ENCODE measurements at places on chromosomes 4 and X. TPM values are rescaled to one million over a fixed set of nuclear protein-coding genes. Genes with fewer than 3 reads are reported as not detected.

DNA sequence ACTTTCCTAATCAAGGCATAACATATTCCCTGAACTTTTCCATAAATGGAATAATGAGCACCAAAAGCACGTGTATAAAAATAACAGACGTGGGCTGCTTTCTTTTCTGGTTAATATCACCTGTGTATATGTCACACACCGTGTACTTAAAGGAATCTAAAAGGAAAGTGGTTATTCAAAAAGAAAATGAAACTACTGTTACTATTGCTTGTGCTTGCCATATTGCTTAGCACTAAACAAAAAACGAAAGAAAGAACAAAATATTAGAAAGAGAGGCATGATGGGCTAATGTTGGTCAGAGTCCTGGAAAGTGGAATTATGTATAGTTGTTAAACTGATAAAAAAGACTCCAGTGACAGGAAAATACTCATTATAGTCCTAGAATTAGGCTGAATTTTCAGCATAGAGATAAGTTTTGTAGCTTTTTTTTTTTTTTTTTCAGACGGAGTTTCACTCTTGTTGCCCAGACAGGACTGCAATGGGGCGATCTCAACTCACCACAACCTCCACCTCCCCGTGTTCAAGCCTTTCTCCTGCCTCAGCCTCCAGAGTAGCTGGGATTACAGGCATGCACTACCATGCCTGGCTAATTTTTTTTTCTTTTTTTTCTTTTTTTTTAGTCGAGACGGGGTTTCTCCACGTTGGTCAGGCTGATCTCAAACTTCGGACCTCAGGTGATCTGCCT lies 123.2 kb downstream of the PABPC4L start:
- DNase-seq: no peak

DNA sequence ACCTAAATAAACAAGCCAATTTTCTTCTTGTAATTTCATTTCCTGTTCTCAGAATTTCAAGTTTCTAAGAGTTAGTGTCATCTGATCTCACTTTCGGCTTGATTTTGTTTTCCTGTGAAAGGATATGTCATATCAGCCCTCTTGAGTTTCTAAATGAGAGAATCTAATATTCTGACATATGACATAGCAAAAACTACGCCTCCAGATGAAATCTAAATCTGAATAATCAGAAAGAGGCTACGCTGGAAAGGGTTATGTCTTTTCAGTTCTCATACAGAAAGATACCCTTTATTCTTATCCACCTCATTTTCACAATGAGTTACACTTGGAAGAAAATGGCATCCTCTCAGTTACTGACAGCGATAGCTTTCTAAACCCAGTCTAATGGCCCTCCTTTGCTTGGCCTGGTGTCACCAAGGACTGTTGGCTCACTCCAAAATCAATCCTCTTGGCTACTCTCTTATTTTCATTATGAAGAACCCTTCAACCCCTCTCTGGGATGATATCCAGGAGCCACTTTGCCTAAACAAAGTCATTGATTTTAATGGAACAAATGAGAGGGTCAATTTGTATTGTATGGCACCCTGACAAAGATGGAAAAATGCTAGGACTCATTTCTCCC lies 65.6 kb downstream of the ASB9 start:
- DNase-seq: no peak

- no peak for DNase-seq
Observed at GRCh38 chr4:168586926-168587325, 90.1 kb downstream of the PALLD start.

DNA sequence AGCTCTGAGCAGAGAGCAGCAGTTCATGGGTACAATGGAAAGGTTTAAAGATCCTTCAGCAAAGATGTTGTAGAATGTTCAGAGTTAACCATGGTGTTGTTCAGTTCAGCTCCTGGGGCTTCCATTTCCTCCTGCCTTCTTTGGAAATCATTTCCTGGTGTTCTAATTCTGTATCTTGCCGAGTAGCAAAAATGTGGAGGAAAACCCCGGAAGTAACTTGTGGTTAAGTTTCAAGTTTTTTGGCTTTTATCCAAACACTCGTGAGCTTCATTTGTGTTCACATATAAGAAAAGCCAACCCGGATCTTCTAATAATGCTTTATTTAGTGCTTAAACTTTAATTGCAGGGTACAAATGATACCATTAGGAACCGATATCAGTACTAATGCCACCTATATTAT lies 33.6 kb upstream of the ARX start:
- no peak for DNase-seq

DNA sequence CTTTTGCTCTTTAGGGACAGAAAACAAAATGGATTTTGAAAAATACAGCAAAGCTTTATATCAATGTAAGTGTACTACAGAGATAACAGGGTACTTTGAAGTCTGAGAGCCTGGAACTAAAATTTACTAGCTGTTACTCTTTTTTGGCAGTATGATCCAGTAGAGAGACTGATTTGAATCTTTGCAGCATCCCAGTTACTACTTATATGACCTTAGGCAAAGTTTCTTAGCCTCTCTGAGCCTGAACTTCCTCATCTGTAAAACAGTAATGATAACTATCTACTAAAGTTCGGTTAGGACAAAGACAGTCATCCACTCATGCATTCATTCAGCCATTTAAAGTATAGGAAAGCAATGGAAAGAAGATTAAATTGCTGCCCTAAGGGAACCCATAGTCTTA lies 10.1 kb downstream of the BRWD3 start:
- DNase-seq: no peak

GRCh38 chr4:94979621-94980020 lies 221.9 kb downstream of the BMPR1B start:
- DNase-seq: no peak

DNA sequence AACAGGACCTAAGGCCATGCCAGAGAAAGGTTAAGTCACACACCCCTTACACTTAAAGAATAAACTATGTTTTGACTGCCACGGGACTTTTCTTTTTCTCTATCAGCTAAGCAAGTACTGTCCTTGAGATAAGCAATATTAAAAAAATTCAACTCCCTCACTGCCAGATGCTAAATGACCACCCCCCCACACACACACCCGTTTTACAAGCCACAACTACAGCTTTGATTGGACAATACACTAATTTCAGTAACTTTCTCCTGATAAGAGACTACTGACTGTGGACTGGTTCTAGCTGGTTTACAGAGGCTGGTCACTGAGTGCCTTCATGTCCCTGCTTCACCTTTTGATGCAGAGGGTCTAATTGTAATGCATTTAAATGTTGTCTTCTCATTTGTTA lies 63.9 kb upstream of the HOPX start:
- no peak for DNase-seq

DNA sequence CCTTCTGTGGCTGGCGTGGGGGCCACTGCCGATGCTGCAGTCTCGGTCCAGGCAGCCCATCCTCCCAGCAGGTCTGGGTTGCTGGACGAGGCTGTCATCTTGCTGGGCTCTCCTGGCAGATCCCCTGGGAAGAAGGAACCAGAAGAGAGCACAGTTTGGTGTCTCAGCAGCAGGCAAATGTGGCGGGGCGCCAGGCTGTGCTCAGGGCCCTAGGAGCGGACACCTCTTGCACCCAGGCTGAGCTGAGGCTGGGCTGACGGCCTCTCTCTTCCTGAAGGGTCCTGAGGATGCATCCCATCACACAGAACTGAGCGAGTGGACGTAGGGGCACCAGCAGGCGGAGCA lies 39.2 kb upstream of the CPLX1 start:
- no peak for DNase-seq

DNA sequence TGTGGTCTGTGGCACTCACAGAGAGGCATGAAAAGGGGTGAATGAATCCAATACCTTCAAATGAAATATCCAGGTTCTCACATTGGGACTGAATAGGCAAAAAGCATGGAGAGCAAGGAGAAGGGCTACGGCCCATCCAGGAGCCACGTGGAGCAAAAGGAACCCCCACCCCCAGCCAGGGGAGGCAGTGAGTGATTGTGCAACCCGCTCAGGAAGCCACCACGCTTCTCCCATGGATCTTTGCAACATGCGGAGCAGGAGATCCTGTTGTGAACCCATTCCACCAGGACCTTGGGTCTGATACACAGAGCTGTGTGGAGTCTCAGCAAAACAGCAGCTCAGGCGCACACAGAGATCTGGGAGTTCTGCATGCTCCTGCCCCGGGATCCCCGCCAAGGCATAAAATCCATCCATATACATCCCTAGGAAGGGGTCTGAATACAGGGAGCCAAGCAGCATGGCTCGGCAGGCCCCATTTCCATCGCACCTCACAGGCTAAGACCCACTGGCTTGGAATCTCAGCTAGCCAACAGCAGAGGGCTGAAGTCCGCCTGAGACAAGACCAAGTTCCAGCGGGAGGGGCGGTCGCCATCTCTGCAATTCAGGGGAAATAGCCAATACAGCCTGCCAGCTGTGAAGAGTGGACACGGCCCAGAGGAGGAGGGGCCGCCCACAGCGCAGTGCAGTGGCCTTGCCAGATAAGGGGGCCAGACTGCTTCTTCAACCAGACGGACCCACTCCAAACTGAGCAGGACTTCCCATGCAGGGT lies 80.2 kb downstream of the FGF16 start:
- DNase-seq: peak; percentile 9

DNA sequence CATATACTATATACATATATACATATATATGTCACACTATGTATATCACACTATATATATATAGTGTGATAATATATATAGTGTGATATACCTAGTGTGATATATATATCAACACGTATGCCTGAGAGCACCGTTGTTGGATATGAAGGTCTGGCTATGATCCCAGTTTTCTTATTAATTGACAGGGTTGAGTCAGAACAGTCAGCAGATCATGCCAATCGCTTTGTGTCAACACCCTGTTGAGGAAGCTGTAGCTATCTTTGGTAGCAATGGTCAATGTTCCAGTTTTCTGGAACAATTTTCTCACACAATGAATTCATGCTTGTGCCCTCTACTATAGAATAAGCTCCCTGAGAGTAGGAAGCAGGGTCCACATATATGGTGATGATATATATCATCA lies 496.0 kb upstream of the AGA start:
- DNase-seq: no peak

GRCh38 chr4:113637823-113638561 lies 123.5 kb downstream of the CAMK2D start:
- DNase-seq: no peak

DNA sequence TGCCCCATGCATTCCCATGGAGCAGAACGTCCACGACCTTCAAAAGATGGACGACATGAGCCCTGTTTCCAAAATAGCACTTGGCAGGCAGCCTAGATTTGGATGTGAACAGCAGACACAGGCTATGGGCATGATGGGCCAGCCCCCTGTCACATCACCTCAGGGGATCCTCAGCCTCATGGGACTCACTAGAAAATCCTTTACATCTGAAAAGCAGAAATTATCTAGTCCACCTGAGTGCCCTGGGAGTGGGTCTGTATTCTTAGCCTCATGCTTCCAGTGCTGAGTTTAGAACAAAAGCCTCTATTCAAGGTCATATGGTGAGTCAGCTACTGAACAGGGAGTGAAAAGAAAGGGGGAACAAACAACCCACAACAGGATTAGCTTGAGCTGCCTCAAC lies 35.8 kb downstream of the GRIA3 start:
- DNase-seq: no peak

GRCh38 chrX:149497626-149498025 lies 7.5 kb downstream of the IDS start:
- no peak for DNase-seq

DNA sequence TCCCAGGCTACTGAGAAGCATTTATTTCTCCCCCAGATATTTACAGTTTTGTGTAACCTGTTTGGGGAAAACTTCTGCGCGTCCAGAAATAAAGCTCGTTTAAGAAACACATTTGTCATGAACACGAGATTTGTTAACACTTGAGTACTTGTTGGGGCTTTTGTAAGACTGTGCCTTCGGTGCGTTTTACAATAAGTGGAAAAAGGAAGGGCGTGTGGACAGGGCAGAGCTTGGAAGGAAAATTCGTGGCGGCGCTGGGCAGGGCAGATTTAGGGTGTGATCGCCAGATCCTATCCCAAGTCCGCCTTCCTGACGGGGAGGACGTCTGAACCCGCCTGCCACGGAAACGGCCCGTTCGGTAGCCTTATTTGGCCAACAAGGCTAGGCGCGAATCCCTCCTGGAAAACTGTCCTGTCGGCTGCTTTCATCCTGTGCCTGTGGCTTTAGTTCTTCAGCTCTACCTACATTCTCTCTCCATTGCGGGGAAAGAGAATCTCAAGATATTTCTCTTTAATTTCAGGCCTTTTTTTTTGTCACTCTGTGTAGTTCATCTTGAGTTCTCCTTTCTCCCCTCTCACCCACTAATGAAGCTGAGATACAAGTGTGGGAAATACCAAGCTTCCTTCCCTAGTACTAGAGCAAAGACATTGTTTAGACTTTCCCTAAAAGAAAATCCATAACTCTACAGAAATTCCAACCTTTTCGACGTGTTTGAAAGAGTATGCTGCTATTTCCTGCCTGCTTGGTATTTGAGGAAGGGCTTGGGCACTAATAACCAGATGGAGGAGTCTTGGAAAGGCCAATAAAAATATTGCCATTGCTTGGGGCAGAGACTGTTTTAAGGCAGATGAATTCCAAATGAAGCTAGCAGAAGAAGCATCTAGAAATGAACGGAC lies 982 bp downstream of the PDLIM5 start:
- DNase-seq: peak; percentile 40

GRCh38 chrX:14930663-14931062 lies 57.4 kb downstream of the MOSPD2 start:
- no peak for DNase-seq

GRCh38 chr4:176778063-176778462 lies 14.7 kb downstream of the VEGFC start:
- no peak for DNase-seq

- no peak for DNase-seq
Observed at GRCh38 chr4:69517674-69518073, 22.0 kb upstream of the UGT2B4 start.

PDZD11 gene
- 59.1 TPM for polyA plus RNA-seq

SERPINA7 gene
- 0.14 TPM for polyA plus RNA-seq
